ENCODE measurements at places on chromosomes 7 and 10. TPM values are rescaled to one million over a fixed set of nuclear protein-coding genes. Genes with fewer than 3 reads are reported as not detected.

GRCh38 chr7:133112335-133112734 is 30.4 kb upstream of the CHCHD3 start:
- no peaks in the 10 kb centered on the region for H3K36me3 ChIP-seq
- H3K27ac ChIP-seq, result no peak overlapping the region
- H3K4me3 ChIP-seq, result no peak overlapping the region
- H3K4me1 ChIP-seq, result no peaks in the 10 kb centered on the region
- peaks cover 22% of the 10 kb centered on the region for H3K27me3 ChIP-seq

GRCh38 chr7:85184599-85185423 is 2.0 kb downstream of the SEMA3D start:
- peaks cover 20% of the 10 kb centered on the region for H3K4me1 ChIP-seq
- H3K4me3 ChIP-seq, result peak overlapping the region; percentile 81
- H3K27ac ChIP-seq, result peak overlapping the region; percentile 69
- peaks cover 9% of the 10 kb centered on the region for H3K36me3 ChIP-seq
- H3K27me3 ChIP-seq, result peaks cover 17% of the 10 kb centered on the region

- H3K36me3 ChIP-seq, result peaks cover 2% of the 10 kb centered on the region
- peak overlapping the region; percentile 99 for H3K27ac ChIP-seq
- H3K27me3 ChIP-seq, result no peaks in the 10 kb centered on the region
- H3K4me1 ChIP-seq, result peaks cover 54% of the 10 kb centered on the region
- peak overlapping the region; percentile 97 for H3K4me3 ChIP-seq
These were observed 789 bp downstream of the TCF7L2 start for GRCh38 chr10:112950714-112951358.

GRCh38 chr7:2882111-2882510 is 38.0 kb upstream of the GNA12 start:
- H3K27ac ChIP-seq, result no peak overlapping the region
- H3K27me3 ChIP-seq, result no peaks in the 10 kb centered on the region
- DNase-seq, result no peak
- H3K4me3 ChIP-seq, result no peak overlapping the region
- H3K36me3 ChIP-seq, result no peaks in the 10 kb centered on the region

DNA sequence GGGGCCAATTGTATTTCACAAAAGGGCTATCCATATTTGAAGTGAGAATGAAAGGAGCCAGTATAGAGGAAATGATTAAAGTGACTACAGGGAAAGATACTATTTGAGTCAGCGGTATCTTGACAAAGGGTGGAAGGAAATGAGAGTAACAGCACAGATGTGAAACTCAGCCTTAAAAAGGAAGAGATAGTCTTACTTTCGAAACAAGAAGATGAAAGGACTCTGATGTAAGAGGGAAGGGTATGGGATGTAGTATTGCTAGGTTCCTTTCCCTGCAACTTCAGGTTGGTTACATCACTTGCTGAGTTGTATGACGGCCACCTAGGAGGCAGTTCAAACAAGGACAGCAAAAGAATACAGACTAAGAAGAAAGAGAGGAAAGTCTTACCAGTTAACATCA is 13.7 kb downstream of the CISD1 start:
- no peak overlapping the region for H3K4me3 ChIP-seq
- H3K4me1 ChIP-seq, result peaks cover 4% of the 10 kb centered on the region
- H3K27ac ChIP-seq, result peak overlapping the region; percentile 14
- peaks cover 12% of the 10 kb centered on the region for H3K36me3 ChIP-seq

GRCh38 chr7:20085086-20085485 is 132.1 kb downstream of the MACC1 start:
- H3K27ac ChIP-seq, result no peak overlapping the region
- DNase-seq, result no peak
- H3K27me3 ChIP-seq, result no peaks in the 10 kb centered on the region
- H3K4me3 ChIP-seq, result no peak overlapping the region

DNA sequence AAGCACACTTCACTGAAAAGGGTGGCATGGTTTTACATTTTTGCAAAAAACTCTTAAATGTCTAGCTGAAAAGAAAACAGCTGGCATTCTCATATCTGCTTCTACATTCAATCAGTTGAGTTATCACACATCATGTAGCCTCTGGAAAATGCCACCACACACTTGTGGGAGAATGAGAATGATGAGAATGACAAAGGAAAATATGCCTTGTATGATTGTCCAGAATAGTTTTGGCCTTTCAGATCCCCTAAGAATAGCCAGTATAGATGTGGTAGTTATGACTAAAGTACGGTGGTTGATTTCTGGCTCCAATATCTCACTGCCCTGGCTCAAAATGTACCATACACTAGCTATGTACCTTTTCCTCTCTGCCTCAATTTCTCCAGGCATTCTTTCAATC is 30.2 kb upstream of the FRMD4A start:
- no peak for DNase-seq

DNA sequence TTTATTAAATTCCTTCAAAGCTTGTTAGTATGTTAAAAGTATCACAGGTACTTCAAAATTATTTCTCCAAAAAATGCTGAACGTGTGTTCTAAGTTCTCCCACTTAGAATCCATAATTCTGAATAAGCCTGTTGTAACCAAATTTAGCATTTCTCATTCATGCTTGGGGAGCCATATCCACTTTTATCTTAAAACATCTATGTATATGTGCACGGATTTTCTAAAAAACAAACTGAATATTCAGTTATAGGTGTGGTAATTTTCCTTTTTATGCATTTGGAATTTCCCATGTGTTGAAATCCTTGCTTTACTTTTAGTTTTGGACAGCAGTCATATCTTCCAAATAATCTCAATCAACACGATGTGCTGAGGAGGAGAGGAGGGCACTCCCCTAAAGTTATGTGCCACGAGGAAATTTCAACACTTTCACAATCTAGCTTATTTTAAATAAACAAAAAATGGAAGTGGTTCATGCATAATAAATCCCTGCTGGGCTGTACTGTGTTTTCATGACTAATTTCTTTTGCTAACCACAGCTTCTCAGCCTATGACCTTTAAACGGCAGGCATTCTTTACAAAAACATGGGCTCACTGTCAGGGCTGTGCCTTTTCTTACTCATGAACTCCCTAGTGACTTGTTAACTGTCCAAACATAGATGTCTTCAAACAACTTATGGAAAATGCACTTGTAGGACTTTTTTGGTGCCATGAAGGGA is 380.3 kb upstream of the SEMA3C start:
- H3K27me3 ChIP-seq, result no peaks in the 10 kb centered on the region
- H3K4me3 ChIP-seq, result no peak overlapping the region
- DNase-seq, result no peak
- peaks cover 7% of the 10 kb centered on the region for H3K4me1 ChIP-seq

GRCh38 chr10:86648704-86649427 is 5.5 kb upstream of the OPN4 start:
- no peak overlapping the region for H3K4me3 ChIP-seq
- no peak overlapping the region for H3K27ac ChIP-seq
- H3K4me1 ChIP-seq, result peaks cover 14% of the 10 kb centered on the region
- H3K27me3 ChIP-seq, result peaks cover 7% of the 10 kb centered on the region

GRCh38 chr7:124101173-124101768 is 68.4 kb upstream of the TMEM229A start:
- no peak for DNase-seq
- H3K27ac ChIP-seq, result no peak overlapping the region

DNA sequence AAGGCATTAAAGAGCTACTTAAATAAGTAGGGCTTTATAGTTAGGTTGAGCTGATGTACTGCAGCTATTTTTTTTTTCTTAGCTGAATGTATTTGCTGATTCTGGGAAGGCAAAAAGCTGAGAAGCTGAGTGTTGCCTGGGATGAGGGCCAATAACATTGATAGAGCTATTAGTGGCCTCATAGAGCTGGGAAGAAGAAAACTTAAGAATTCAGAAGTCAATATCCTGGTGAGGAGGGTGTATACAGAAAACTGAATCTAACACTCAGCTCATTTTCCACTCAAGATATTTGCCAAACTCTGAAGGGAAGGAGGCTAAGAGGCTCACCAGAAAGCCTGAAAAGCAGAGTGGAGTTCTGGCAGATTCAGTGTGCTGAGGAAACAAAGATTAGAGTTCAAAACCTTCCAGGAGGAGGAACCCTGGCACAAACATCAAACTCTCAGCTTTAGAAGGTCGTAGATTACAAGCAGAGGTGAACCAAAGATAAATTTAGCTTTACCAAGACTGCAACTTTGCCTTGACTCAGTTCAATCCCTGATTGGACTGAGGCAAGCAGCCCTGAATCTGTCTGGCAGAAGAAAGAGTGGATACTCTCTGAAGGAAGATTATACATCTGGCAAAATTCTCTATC is 11.3 kb downstream of the PPP1R3C start:
- H3K27ac ChIP-seq, result no peak overlapping the region
- DNase-seq, result no peak
- H3K4me1 ChIP-seq, result no peaks in the 10 kb centered on the region
- no peak overlapping the region for H3K4me3 ChIP-seq

DNA sequence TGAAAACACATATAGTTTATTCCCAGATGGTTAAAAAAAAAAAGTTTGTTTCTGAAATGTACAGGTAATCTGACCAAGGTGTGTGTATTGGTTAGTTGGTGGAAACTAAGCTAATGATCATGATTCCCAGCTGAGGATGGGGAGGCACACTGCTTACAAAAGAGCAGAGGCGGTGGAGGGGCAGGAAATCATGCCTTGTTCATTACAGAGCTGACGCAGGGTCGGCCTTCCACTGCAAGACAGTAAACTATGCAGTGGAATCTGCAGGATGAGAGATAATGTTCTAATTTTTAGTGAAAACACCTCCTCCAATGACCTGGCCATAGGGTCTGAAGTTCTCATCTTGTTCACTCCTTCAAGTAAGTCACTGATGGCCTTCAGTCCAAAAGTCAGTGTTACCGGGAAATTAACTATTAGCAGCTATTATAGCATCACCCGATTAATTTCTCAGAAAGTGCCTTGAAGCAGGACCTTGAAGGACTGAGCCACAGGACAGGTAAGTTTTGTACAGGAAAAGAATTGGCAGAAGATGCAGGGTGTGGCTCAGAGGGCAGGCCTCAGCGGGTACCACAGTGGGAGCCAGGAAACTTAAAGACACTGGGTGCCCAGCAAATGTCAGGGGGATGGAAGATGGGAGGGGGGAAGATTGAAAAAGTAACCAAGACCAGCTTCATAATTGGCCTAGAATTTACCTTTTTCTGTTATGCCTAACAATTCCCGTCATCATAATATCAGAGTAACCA is 36.0 kb downstream of the MYOF start:
- H3K36me3 ChIP-seq, result peaks cover 3% of the 10 kb centered on the region
- no peak for DNase-seq
- H3K27me3 ChIP-seq, result no peaks in the 10 kb centered on the region
- H3K4me1 ChIP-seq, result peaks cover 45% of the 10 kb centered on the region

DNA sequence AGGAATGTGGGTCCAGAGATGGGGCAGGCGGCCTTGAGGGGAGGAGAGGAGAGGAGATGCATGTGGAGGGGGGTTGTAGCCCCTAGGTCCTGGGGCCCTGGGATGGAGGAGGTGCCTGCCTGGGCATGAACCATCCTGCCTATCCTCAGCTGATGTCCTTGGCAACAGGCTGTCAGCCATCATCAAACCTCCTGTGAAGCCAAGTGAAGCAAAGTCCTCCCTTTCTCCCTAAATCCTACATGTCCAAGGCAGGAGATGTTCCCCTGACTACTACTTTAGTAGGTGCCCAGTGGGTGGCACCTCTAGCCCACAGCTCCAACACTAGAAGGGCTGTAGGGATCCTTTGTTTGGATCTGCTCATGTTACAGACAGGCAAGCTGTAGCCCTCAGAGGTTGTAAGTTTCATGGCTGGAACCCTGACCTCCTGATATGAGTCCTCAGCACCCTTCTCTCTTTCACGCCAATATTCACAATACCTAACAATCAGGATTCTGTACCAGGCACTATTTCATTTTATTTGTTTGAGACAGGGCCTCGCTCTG is 66.6 kb upstream of the SYPL1 start:
- peaks cover 31% of the 10 kb centered on the region for H3K27me3 ChIP-seq
- no peaks in the 10 kb centered on the region for H3K36me3 ChIP-seq
- no peak for DNase-seq
- H3K4me3 ChIP-seq, result no peak overlapping the region

GRCh38 chr10:108787932-108788331 is 1135.4 kb downstream of the XPNPEP1 start:
- DNase-seq, result no peak
- no peaks in the 10 kb centered on the region for H3K4me1 ChIP-seq
- H3K4me3 ChIP-seq, result no peak overlapping the region
- no peak overlapping the region for H3K27ac ChIP-seq

GRCh38 chr10:49385939-49386922 is 9.7 kb downstream of the DRGX start:
- H3K36me3 ChIP-seq, result no peaks in the 10 kb centered on the region
- no peak for DNase-seq
- H3K27ac ChIP-seq, result no peak overlapping the region
- no peak overlapping the region for H3K4me3 ChIP-seq
- no peaks in the 10 kb centered on the region for H3K4me1 ChIP-seq
- H3K27me3 ChIP-seq, result peaks cover 51% of the 10 kb centered on the region

GRCh38 chr7:90262438-90262837 is 17.5 kb downstream of the CFAP69 start:
- peaks cover 7% of the 10 kb centered on the region for H3K4me1 ChIP-seq
- H3K36me3 ChIP-seq, result no peaks in the 10 kb centered on the region
- DNase-seq, result no peak
- H3K27ac ChIP-seq, result no peak overlapping the region
- no peak overlapping the region for H3K4me3 ChIP-seq

- H3K27ac ChIP-seq, result no peak overlapping the region
- H3K36me3 ChIP-seq, result peaks cover 26% of the 10 kb centered on the region
- H3K4me1 ChIP-seq, result peaks cover 6% of the 10 kb centered on the region
- no peak overlapping the region for H3K4me3 ChIP-seq
- no peaks in the 10 kb centered on the region for H3K27me3 ChIP-seq
These were observed 120.4 kb downstream of the ARHGAP21 start for GRCh38 chr10:24603333-24603732.

- peaks cover 7% of the 10 kb centered on the region for H3K27me3 ChIP-seq
- no peaks in the 10 kb centered on the region for H3K4me1 ChIP-seq
- no peak overlapping the region for H3K4me3 ChIP-seq
- no peak for DNase-seq
These were observed 35.3 kb upstream of the CACUL1 start for GRCh38 chr10:118790058-118790457.

GRCh38 chr7:135206941-135207391 is 4.4 kb downstream of the WDR91 start:
- no peaks in the 10 kb centered on the region for H3K27me3 ChIP-seq
- no peak for DNase-seq
- H3K36me3 ChIP-seq, result peaks cover 11% of the 10 kb centered on the region
- H3K4me1 ChIP-seq, result peaks cover 19% of the 10 kb centered on the region
- H3K27ac ChIP-seq, result no peak overlapping the region

- no peaks in the 10 kb centered on the region for H3K36me3 ChIP-seq
- DNase-seq, result no peak
- no peaks in the 10 kb centered on the region for H3K27me3 ChIP-seq
- peaks cover 4% of the 10 kb centered on the region for H3K4me1 ChIP-seq
- no peak overlapping the region for H3K27ac ChIP-seq
These were observed 67.8 kb upstream of the NXPH1 start for GRCh38 chr7:8365499-8366110.

GRCh38 chr7:110867771-110868170 is 223.2 kb upstream of the LRRN3 start:
- H3K36me3 ChIP-seq, result no peaks in the 10 kb centered on the region
- no peak for DNase-seq
- no peak overlapping the region for H3K27ac ChIP-seq
- no peaks in the 10 kb centered on the region for H3K4me1 ChIP-seq
- H3K4me3 ChIP-seq, result no peak overlapping the region
- H3K27me3 ChIP-seq, result no peaks in the 10 kb centered on the region

HABP2 gene
- 112 TPM for total RNA-seq

GPAM gene
- total RNA-seq, result 19.7 TPM

INHBA gene
- total RNA-seq, result 0.31 TPM

RPP30 gene
- total RNA-seq, result 53.5 TPM

SPDYE6 gene
- total RNA-seq, result not detected

NKX1-2 gene
- not detected for total RNA-seq

CYP3A4 gene
- not detected for total RNA-seq

Measured in progenitor cell of endocrine pancreas (in vitro differentiated cells).